ENCODE measurements at places on chromosomes 6 and 20. TPM values are rescaled to one million over a fixed set of nuclear protein-coding genes. Genes with fewer than 3 reads are reported as not detected.

DNA sequence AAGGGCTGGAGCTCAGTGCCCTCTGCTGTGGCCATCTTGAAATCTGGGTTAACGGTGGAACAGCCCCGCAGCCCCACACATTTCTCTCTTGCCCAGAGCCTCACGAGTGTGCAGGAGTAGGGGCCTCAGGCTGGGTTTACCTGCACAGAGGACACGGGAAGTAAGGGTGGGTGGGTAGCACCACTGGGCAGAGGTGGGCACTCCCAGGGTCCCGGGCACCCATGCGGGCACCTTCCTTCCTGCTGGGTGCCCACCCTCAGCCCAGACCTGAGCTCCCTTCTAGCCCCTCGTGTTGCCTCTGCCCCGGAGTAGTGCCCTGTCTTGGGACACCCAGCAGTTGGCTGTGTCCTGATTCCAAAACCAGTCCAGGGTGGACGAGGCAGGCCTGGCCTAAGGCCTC, 11.2 kb downstream of the COL9A3 start:
- no peak for DNase-seq

- no peak for DNase-seq
These were observed 122.3 kb downstream of the RNASET2 start for GRCh38 chr6:166834049-166834448.

Gene CRISP3
- polyA plus RNA-seq, result 0.21 TPM

Gene KHDRBS2
- polyA plus RNA-seq, result not detected

Gene PPP1R18
- 41.1 TPM for polyA plus RNA-seq

Gene C6orf89
- 44.5 TPM for polyA plus RNA-seq

DNA sequence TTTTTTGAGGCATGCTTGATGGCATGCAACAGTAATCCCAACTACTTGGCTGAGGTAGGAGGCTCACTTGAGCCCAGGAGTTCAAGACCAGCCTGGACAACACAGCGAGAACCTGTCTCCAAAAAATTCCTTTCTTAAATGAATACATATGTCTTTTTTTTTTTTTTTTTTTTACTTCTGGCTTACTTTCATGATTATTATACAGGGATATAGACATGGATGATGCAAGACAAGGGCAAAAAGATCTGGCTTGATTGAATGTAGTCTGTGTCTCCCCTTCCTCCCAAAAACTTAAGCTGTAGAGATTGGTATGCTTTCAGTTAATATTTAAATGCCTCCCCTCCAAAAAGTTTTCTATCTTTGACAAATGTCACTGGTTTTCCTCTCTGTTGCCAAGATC, 7.6 kb downstream of the SNX3 start:
- no peak for DNase-seq

All from muscle of arm (tissue), 14 donors.